ENCODE measurements at places on chromosomes 6 and 20.

DNA sequence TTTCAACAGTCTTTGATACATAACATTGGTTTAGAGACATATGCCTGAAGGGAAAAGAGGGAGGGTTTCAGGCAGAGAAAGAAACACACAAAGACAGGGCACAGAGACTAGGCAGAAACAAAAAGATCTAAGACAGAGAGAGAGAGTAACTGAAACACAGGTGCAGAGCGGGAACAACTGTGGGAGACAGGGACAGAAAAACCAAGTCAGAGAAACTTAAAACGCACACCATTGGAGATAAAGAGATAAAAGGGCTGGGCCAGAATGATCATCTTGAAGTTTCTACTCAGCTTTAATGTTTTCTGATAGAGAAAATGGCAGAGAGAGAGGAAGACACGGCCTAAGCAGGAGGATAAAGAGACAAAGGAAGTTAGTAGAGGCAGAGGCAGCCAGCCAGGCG, 11.8 kb downstream of the UNC5CL start:
- DNase-seq: no peak

GRCh38 chr6:36285187-36285671, 15.4 kb downstream of the PNPLA1 start:
- no peak for DNase-seq

- DNase-seq: no peak
Measured at GRCh38 chr20:63316502-63316921, 23.5 kb downstream of the COL20A1 start.

- DNase-seq: no peak
Measured at GRCh38 chr6:117267054-117267347, 1.6 kb downstream of the VGLL2 start.

GRCh38 chr6:21455071-21455470, 138.5 kb upstream of the SOX4 start:
- no peak for DNase-seq
